Lung (tissue), 17 donors: ENCODE measurements at places on chromosomes 3 and 15. TPM values are rescaled to one million over a fixed set of nuclear protein-coding genes. Genes with fewer than 3 reads are reported as not detected.

COLQ gene
- total RNA-seq, result 2.9 TPM

NUDT16 gene
- total RNA-seq, result 64.6 TPM

ATP13A3 gene
- total RNA-seq, result 92.0 TPM

TIMP4 gene
- total RNA-seq, result 0.48 TPM

IL17RC gene
- 35.4 TPM for total RNA-seq

PPP2R3A gene
- total RNA-seq, result 17.0 TPM

C3orf49 gene
- total RNA-seq, result not detected

ILDR1 gene
- 4.4 TPM for total RNA-seq

MAP2K1 gene
- total RNA-seq, result 27.8 TPM

THAP10 gene
- 3.1 TPM for total RNA-seq

RLBP1 gene
- total RNA-seq, result not detected

SLCO3A1 gene
- total RNA-seq, result 56.3 TPM

SNX22 gene
- total RNA-seq, result 3.4 TPM

PPARG gene
- 41.4 TPM for total RNA-seq

GDPGP1 gene
- 11.0 TPM for total RNA-seq

GOLGA6A gene
- not detected for total RNA-seq

NRROS gene
- total RNA-seq, result 17.6 TPM

CATSPER2 gene
- total RNA-seq, result 5.6 TPM

IL20RB gene
- 1.3 TPM for total RNA-seq

NANOGP8 gene
- 0.92 TPM for total RNA-seq

SECISBP2L gene
- total RNA-seq, result 72.9 TPM

BTBD1 gene
- total RNA-seq, result 45.7 TPM

SLC27A2 gene
- 6.6 TPM for total RNA-seq

EFCAB12 gene
- total RNA-seq, result 3.8 TPM

EFL1 gene
- total RNA-seq, result 22.9 TPM

NTRK3 gene
- 5.6 TPM for total RNA-seq

CTXN2 gene
- not detected for total RNA-seq

EIF2A gene
- total RNA-seq, result 127 TPM

ABCC5 gene
- 78.1 TPM for total RNA-seq

IGSF11 gene
- total RNA-seq, result 0.94 TPM

ZNF80 gene
- not detected for total RNA-seq

ARL6IP5 gene
- 105 TPM for total RNA-seq

SPCS1 gene
- total RNA-seq, result 94.1 TPM

AP4E1 gene
- total RNA-seq, result 9.9 TPM

CCR8 gene
- not detected for total RNA-seq

FAM174B gene
- total RNA-seq, result 59.6 TPM

PDHB gene
- total RNA-seq, result 50.8 TPM

NEK10 gene
- total RNA-seq, result 20.3 TPM

CIDEC gene
- total RNA-seq, result not detected

ISG20 gene
- total RNA-seq, result 18.5 TPM

FOXB1 gene
- not detected for total RNA-seq
